ENCODE measurements at places on chromosomes 11 and 22. TPM values are rescaled to one million over a fixed set of nuclear protein-coding genes. Genes with fewer than 3 reads are reported as not detected.

DNA sequence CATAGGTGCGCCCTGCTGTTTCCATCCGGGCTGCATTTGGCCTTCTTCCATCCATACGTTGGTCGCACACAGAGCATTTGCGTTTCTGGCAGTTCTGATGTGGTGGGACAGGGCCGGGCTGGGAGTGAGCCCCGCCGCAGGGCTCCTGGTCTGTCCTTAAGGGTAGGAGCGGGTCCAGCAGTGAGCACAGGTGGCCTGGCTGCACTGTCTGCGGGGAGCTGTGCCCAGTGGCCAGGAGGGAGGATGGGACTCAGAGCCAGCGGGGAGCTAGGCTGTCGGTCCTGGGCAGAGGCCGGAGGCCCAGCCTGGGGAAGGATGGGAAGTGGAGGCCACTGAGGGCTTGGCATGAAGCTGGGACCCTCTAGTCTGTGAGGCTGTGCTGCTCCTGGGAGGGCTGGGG lies 385.1 kb downstream of the TBC1D22A start:
- no peak overlapping the region for H3K4me3 ChIP-seq
- no peak for DNase-seq
- H3K27ac ChIP-seq: no peak overlapping the region
- no peaks in the 10 kb centered on the region for H3K36me3 ChIP-seq

- H3K4me1 ChIP-seq: no peaks in the 10 kb centered on the region
- no peak for DNase-seq
- no peak overlapping the region for H3K27ac ChIP-seq
- no peaks in the 10 kb centered on the region for H3K27me3 ChIP-seq
- H3K36me3 ChIP-seq: no peaks in the 10 kb centered on the region
Measured at GRCh38 chr22:39092111-39092862, 4.8 kb upstream of the APOBEC3H start.

- H3K36me3 ChIP-seq: no peaks in the 10 kb centered on the region
- DNase-seq: no peak
- no peak overlapping the region for H3K27ac ChIP-seq
- H3K4me3 ChIP-seq: no peak overlapping the region
Measured at GRCh38 chr11:28819741-28820140, 711.6 kb downstream of the METTL15 start.

DNA sequence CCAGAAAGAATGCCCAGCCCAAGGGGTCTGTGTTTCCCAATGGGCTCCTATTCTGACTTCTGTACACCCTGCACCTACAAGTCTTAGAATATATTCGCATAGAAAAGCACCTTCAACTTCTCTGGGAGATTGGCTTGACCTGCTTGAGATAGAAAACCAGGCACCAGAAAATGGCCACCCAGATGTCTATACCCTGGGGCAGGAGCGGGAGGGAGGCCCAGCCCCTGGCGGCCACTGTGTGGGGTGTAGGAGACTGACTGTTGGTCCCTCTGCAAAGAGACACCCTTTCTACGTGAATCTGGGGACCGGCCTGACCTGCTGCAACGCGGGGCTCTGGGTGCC lies 8.5 kb downstream of the DENND6B start:
- peaks cover 9% of the 10 kb centered on the region for H3K4me1 ChIP-seq
- no peak overlapping the region for H3K4me3 ChIP-seq
- H3K36me3 ChIP-seq: no peaks in the 10 kb centered on the region

DNA sequence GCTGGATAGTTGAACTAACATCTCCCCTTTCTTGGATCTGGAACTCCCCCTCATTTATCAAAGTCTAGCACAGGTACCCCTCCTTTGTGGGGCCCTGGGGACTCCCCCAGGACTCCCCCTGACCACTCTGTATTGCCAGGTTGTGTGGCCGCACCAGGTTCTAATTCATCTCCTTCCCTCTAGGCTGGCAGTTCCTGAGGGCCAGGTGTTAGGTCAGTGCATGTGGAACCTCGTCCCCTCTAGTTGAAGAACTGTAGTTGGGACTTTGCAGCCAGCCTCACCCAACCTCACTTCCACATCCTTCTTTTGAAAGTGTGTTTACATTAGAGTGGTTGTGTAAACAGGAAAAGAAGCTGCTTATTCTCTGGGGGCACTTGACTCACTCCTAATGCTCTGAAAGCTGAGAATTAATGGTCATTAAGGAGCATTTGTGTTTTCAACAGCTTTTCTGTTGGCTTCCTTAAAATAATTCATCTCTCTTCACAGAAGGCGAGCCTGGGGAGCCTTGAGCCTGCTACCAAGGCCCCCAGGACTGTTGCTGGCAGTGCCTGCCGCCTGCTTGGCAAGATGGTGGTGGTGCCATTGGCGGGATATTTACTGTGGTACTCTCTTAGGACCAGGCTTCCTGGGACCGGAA lies 11.8 kb downstream of the UPB1 start:
- no peaks in the 10 kb centered on the region for H3K27me3 ChIP-seq
- no peak overlapping the region for H3K27ac ChIP-seq
- DNase-seq: no peak
- H3K4me1 ChIP-seq: 0 out of 2 replicates have a peak, but pooled peaks cover 2% of the 10 kb centered on the region
- no peaks in the 10 kb centered on the region for H3K36me3 ChIP-seq

- peaks cover 9% of the 10 kb centered on the region for H3K4me1 ChIP-seq
- H3K27ac ChIP-seq: no peak overlapping the region
- H3K4me3 ChIP-seq: no peak overlapping the region
- no peaks in the 10 kb centered on the region for H3K27me3 ChIP-seq
- DNase-seq: peak; percentile 54
Measured at GRCh38 chr11:32706985-32707741, 87.3 kb downstream of the CCDC73 start.

- no peaks in the 10 kb centered on the region for H3K27me3 ChIP-seq
- no peak overlapping the region for H3K27ac ChIP-seq
- H3K36me3 ChIP-seq: no peaks in the 10 kb centered on the region
Measured at GRCh38 chr11:42407341-42407740, 904.5 kb upstream of the API5 start.

DNA sequence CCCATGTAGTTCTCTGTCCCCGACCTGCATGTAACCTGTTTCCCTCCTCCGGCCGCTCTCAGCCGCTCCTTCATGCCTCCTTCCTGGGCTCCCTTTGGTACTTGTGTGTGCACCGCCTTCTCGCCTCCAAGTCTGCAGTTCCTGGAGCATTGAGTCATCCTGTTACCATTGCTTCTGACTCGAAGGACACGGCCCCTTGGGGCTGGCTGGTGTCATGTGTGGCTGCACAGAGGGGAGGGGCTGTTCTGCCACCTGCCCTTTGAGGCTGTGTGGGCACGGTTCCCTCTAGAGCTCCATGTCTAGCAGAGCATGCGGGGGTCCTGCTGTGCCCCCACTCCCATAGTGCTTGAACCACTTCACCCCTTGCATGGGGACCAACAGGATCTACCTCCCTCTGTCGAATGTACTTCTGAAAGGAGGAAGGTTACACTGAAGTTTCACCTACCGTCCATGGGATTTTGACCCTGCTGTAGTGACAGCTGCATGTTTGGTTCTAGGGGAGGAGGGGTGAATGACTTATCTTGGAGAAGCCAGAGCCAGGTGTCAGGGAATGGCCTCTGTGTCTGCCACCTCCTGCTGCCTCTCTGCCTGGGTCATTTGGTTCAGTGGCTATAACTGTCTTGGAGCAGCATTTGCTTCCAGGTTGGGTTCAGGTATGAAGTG lies 39.6 kb downstream of the BCR start:
- no peak overlapping the region for H3K4me3 ChIP-seq
- no peak for DNase-seq
- no peaks in the 10 kb centered on the region for H3K4me1 ChIP-seq
- no peaks in the 10 kb centered on the region for H3K36me3 ChIP-seq
- H3K27ac ChIP-seq: no peak overlapping the region

- no peak overlapping the region for H3K27ac ChIP-seq
- no peak for DNase-seq
- H3K36me3 ChIP-seq: no peaks in the 10 kb centered on the region
- H3K4me1 ChIP-seq: no peaks in the 10 kb centered on the region
- H3K4me3 ChIP-seq: no peak overlapping the region
- no peaks in the 10 kb centered on the region for H3K27me3 ChIP-seq
Measured at GRCh38 chr22:38016182-38017151, 32.1 kb upstream of the SOX10 start.

DNA sequence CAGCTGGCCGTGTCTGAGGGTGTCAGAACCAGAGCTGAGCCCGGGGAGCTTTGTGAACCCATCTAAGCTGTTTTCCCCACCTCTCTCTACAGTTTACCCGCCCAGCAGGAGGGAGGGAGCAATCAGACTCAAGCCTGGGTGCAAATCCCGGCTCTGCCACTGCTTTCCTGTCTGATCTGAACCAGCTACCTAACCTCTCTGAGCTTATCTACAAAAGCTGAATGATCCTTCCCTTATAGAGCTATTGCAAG lies 252 bp downstream of the APOL2 start:
- peak overlapping the region; percentile 91 for H3K27ac ChIP-seq
- no peaks in the 10 kb centered on the region for H3K27me3 ChIP-seq
- DNase-seq: no peak
- peak overlapping the region; percentile 71 for H3K4me3 ChIP-seq
- H3K4me1 ChIP-seq: peaks cover 10% of the 10 kb centered on the region

DNA sequence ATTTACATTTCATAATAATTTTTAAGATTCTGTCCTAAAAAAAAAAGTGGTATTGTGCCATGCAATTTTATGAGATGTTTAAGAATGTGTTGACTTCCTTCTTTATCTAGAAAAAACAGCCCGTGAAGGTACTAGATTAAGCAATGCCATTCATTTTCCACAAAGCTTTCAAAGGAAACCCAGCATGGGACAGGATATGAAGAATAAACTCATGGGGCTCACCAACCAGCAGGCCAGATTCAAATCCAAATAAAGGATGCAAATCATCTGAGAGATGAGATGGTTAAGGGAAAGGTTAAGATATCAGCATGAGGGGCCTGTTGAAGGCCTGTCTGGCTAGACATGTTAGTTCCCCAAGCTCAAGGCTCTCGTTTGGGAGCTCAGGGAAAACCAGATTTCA lies 199.1 kb downstream of the SWAP70 start:
- H3K36me3 ChIP-seq: no peaks in the 10 kb centered on the region
- H3K27ac ChIP-seq: peak overlapping the region; percentile 96
- H3K4me3 ChIP-seq: no peak overlapping the region
- no peaks in the 10 kb centered on the region for H3K27me3 ChIP-seq

DNA sequence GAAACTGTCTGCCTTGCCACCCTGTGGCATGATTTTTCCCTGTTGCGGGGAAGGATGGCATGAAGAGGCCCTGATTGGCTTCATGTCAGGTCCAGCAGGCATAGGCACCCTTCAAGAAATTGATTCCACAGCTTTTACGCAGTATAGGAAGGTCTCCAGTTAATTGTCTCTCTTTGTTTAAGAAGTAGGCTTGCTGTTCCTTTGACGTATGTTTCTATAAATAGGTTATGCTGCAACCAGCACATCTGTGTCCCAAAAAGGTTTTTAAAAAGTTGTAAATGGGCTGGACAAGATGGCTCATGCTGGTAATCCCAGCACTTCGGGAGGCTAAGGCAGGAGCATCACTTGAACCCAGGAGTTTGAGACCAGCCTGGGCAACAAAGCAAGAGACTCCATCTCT lies 62.6 kb downstream of the CD6 start:
- no peak overlapping the region for H3K27ac ChIP-seq
- no peak overlapping the region for H3K4me3 ChIP-seq
- no peak for DNase-seq
- H3K27me3 ChIP-seq: no peaks in the 10 kb centered on the region
- H3K4me1 ChIP-seq: no peaks in the 10 kb centered on the region

GRCh38 chr11:61917334-61918109 lies at the start of gene RAB3IL1:
Gene RAB3IL1 (minus strand): TSS chr11:61917566. CDS start chr11:61917367, 199 bp downstream.
- H3K36me3 ChIP-seq: no peaks in the 10 kb centered on the region
- H3K4me3 ChIP-seq: peak within 1 kb of the TSS; percentile 48
- H3K4me1 ChIP-seq: no peaks in the 10 kb centered on the region
- no peak for DNase-seq

DNA sequence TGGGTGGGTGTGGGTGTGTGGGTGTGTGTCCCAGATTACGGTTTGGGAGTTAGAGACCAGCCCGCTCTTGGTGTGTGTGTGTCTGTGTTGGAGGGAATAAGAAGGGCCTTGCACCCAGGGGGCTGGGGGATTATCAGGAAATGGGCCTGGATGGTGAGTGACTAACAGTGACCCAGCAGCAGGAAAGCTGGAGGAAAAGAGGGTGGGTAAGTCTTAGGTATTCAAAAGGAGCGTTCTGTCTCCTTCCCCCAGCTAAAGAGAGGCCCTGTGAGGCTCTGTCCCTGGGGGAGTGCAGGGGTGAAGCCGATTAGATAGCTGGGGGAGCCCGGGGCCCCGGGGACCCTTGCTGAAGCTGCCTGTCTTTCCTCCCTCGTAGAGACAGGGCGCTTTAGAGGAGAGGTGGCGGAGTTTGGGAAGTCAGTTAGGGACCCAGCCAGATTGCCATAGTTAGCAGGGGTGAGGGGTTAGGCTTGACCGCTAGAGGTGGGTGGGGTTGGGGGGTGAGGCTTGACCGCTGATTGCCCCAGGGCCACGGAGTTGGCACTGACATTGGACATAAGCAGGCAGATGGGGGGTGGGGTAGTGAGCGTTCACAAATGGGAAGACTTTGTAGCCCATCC lies 1.5 kb downstream of the OAF start:
- H3K27ac ChIP-seq: no peak overlapping the region
- no peaks in the 10 kb centered on the region for H3K27me3 ChIP-seq

DNA sequence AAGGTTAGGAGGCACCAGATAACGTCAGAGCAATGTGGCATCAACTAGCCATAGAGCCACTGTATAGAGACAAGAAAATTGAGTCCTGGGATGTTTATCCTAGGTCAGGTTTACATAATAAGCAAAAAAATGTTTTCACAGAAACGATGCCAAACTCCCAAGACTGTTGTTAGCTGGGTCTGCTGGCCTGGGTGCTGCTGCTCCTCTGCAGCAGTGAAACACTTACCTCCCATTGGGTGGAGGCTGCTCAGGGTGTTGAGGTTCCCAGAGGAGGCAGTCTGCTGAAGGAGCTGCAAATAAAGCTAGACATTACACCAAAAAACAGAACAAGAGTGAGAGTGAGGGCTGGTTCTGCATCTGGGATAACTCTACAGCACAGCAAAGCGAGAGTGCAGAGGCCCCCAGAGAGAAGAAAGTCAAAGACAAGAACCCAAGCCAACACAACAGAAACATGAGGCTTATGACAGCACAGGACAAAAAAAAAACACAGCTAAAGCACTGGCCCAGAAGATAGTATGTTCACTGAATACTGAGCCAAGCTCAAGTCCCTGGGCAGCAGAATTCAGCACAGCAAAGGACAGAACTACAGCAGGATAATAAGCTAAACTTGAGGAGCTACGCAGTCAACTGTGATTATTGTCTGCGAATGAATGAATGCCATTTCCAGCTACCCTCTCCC lies 29.9 kb upstream of the RAPSN start:
- no peak overlapping the region for H3K27ac ChIP-seq
- no peaks in the 10 kb centered on the region for H3K4me1 ChIP-seq
- no peaks in the 10 kb centered on the region for H3K27me3 ChIP-seq
- H3K4me3 ChIP-seq: no peak overlapping the region
- no peak for DNase-seq
- H3K36me3 ChIP-seq: peaks cover 41% of the 10 kb centered on the region

Gene TMEM121B
- total RNA-seq: 0.44 TPM

Gene ISX
- not detected for total RNA-seq

Gene TNNT3
- total RNA-seq: 0.41 TPM

Gene SORL1
- total RNA-seq: 36.3 TPM

Gene RTN4R
- 16.3 TPM for total RNA-seq

Gene NPAS4
- total RNA-seq: 0.08 TPM
